ENCODE measurements at places on chromosomes 13 and 19. TPM values are rescaled to one million over a fixed set of nuclear protein-coding genes. Genes with fewer than 3 reads are reported as not detected.

DNA sequence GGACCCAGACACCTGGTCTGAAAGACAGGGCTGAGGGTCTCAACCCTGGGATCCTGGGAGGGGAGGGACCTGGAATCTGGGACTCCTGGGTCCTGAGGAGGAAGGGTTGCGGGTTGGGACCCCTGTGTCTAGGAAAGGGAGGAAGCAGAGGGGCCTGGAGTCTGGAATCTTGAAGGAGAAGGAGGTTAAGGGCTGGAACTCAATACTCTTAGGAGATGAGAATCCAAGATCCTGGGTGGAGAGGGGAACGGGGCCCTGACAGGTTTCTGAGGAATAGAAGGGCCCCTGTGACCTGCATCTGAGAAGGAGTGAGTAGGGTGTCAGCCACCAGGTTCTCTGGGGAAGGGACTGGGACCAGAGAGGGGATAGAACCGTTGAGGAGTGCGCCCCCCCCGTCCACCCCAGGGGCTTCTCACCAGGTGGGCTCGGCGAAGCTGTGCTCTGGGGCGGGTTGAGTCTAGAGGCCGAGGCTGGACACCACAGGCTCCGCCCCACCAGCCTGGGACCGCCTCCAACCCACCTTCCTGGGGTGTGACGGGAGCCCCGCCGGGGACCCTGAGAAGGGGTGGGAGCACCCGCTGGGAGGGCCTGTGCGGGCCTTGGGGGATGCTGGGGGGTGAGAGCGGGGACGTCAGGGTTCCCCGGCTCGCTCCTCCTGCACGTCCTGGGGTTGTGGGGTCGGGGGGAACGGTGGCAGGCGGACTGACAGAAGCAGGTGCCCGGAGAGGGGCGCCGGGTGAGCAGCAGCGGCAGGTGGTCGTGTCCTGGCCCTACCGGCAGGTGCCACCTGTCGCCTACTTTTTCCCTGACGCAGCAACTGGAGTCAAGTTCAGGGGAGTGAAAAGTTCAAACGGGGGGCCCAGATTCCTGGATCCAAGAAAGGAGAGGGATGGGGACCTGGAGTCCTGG lies at the start of gene MAMSTR:
TSS of gene MAMSTR (minus strand) at position 463 of the 909 bp plus-strand sequence. CDS start 694 bp downstream, outside the sequence.
- H3K4me1 ChIP-seq, result peaks cover 3% of the 10 kb centered on the region
- no peaks in the 10 kb centered on the region for H3K36me3 ChIP-seq
- no peak for DNase-seq
- H3K27ac ChIP-seq, result no peak within 1 kb of the TSS

DNA sequence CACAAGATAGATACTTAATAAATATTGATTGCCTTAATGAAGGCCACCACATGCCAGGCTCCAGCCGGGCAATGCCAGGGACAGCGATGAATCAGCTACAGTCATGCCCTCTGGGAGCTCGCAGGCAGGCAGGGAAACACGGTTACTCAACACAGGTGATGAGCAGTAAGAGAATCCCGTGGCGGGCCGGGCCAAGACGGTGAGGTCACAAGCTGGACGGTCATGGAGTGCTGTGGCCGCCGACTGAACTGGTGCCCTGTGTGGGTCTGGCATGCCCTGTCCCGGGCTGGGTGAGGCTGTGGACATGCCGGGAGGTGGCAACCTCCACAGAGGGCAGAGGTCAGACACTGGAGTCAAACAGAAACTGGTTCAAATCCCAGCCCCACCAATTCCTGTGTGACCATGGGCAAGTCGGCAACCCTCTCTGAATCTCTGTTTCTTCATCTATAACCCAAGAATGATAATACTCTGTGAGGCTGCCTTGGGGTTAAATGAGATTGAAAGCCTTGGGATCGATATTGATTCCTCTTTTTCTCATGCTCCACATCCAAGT lies 13.2 kb upstream of the PAK4 start:
- no peaks in the 10 kb centered on the region for H3K36me3 ChIP-seq
- peak; percentile 94 for DNase-seq
- no peaks in the 10 kb centered on the region for H3K4me1 ChIP-seq
- H3K27ac ChIP-seq, result peak overlapping the region; percentile 47
- no peak overlapping the region for H3K4me3 ChIP-seq
- no peaks in the 10 kb centered on the region for H3K27me3 ChIP-seq

DNA sequence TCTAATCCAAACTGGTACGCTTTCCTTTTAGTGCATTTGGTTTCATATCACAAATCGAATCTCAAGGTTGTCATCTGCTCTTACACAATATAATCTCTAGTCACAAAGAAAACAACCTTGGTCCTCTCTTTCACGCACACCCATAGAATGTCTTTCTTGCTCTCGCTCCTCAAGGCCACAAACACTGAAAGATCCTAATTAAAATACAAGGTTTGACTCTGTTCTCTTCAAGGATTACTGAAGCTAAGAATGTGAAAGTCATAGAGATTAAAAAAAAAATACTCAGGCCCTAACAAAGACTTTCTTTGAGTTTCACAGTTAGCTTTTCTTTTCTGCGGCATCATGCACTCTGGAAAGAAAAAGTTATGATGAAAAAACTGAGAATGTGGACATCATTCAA lies 891.5 kb downstream of the EFNB2 start:
- no peaks in the 10 kb centered on the region for H3K4me1 ChIP-seq
- DNase-seq, result no peak
- no peaks in the 10 kb centered on the region for H3K36me3 ChIP-seq
- H3K4me3 ChIP-seq, result no peak overlapping the region

DNA sequence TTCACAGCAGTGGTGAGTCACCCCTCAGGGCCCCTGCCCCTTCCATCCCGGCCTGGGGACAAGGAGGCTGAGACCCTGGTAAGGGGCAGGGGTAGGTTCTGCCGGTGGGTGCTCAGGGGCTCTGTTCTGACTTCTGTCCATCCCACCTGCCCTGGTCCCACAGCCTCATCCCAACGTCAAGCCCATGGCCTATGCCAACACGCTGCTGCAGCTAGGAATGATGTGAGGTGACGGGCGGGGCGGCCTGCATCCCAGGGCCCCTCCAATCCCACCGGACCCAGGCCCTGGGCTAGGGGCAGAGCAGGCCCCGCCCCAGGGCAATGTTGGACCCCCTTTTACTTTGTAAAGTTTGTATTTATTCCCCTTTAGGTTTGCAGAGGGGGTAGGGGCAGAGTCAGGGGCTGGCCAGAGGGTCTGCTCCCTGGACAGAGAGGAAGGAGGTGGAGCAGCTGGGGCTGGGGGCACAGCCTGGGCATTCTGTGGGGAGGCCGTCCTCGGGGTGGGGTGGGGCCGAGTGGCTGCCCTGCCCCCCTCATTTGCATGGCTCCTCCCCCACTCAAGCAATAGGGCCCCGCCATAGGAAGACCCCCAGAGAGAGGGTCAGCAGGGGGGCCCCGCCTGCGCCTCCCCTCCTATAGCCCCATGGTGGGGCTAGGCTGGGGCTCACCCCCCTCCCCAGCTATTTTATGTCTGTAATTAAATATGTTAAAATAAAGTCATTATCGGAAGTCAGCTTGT lies 23.1 kb downstream of the CCDC8 start:
- no peaks in the 10 kb centered on the region for H3K4me1 ChIP-seq
- no peak overlapping the region for H3K4me3 ChIP-seq
- no peaks in the 10 kb centered on the region for H3K36me3 ChIP-seq
- no peaks in the 10 kb centered on the region for H3K27me3 ChIP-seq
- peak; percentile 15 for DNase-seq

DNA sequence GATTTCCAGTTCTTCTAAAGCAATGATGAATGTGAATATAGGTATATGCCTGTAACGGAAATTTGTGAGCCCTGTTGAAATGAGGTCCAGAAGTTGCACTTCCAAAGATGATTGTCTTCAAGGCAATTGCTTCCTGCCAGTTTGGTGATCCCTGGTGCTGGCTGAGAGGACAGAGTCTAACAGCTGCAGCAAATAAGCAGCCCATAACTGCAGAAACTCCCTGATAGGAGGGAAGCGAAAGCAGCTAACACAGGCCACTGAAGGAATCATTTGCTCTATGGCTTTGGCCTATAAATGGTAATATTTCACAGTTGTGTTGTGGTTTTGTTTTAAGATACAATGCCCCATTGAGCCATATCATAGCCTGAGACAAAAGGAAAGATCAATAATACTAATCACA lies 451.5 kb upstream of the MIR17HG start:
- H3K36me3 ChIP-seq, result no peaks in the 10 kb centered on the region
- no peak overlapping the region for H3K4me3 ChIP-seq
- DNase-seq, result no peak
- no peaks in the 10 kb centered on the region for H3K4me1 ChIP-seq
- no peak overlapping the region for H3K27ac ChIP-seq

- DNase-seq, result no peak
- no peaks in the 10 kb centered on the region for H3K27me3 ChIP-seq
These were observed 10.9 kb upstream of the TLE5 start for GRCh38 chr19:3073159-3073563.

RUBCNL gene
- total RNA-seq, result 0.61 TPM

All from right lobe of liver (tissue), 6 donors.